ENCODE measurements at places on chromosomes 11 and 22.
A peak's percentile ranks its signal among the peaks of the same experiment; 100 is the strongest.

- peak; percentile 83 for DNase-seq
Observed at GRCh38 chr22:41828516-41828915, 4.4 kb upstream of the SREBF2 start.

DNA sequence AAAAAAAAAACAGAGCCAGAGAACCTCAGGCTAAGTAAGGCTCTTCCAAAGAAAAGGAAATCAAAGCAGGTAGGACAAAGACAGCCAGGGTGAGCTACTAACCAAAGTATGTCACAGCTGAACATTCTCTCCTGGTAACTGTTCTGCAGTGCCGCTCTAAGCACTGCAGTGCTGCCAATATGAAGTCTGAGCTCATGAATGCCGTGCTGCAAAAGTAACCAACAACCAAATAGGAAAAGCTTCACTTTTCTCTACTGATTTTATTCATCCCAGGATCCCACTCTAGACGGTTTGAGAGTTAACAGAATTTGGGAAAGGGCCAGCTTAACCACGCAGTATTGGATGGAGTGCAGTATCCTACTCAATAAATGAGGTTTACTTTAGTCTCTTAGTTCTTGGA is 3.5 kb downstream of the SIK3 start:
- no peak for DNase-seq

GRCh38 chr11:111417766-111418435 is 38.8 kb upstream of the POU2AF1 start:
- DNase-seq: no peak

DNA sequence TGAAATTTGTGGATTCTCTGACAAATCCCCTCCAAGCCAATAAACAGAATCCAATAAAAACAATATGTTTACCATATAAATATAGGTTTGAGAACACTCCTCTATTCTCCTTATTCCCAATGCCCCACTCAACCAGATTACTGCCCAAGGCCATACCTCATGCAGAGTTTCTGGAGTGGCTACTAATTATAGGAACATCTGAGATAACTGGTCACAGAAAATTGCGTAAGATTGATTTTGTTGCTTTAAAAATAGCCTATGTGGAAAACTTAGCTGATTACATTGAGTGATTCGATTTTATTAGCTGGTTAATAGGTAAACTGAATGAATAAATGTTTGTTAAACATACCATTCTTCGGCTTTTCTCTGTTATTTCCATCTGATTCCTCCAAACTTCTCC is 48.0 kb downstream of the ME3 start:
- DNase-seq: no peak

DNA sequence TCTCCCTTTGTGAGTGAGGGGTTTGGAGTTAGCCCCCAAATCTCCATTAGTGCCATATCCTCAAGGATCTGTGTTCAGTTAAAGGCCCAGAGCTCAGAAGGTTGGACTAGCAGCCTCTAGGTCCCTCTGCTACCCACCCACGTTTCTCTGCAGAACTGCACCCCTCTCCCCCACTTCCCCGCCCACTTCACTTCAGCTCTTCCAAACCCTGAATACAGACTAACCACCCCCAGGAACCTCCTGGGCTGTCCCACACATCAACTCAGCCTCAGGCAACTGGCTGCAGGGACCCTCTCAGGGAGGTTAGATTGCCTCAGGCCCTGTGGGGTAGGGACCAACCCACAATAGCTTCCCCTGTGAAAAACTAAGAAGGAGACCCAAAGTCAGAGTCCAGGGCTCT is 840 bp downstream of the VPREB3 start:
- DNase-seq: no peak

- no peak for DNase-seq
Observed at GRCh38 chr11:42195289-42196013, 736.0 kb upstream of the LRRC4C start.

- no peak for DNase-seq
Observed at GRCh38 chr11:32758291-32758690, 36.2 kb downstream of the CCDC73 start.
